ENCODE measurements at places on chromosomes 1 and 21. TPM values are rescaled to one million over a fixed set of nuclear protein-coding genes. Genes with fewer than 3 reads are reported as not detected.

GRCh38 chr1:93619507-93620171 is 62.0 kb downstream of the BCAR3 start:
- no peak for DNase-seq

DNA sequence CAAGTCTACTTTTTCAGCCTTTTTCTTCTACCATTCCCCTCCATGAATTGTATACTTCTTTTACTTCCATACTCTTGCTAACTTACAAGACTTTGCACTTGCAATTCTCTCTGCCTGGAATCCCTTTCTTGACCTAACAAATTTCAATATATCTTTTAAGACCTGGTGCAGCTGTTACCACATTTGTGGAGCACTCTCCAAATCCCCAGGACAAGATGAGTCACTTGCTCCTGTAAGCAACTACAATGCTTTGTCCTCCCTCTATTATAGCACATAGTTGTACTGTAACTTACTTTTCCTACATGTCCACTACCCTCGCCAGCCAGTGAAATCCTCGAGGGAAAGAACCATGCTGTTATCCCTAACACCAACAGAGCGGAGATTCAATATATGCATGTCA is 43.1 kb downstream of the WARS2 start:
- DNase-seq, result no peak

DNA sequence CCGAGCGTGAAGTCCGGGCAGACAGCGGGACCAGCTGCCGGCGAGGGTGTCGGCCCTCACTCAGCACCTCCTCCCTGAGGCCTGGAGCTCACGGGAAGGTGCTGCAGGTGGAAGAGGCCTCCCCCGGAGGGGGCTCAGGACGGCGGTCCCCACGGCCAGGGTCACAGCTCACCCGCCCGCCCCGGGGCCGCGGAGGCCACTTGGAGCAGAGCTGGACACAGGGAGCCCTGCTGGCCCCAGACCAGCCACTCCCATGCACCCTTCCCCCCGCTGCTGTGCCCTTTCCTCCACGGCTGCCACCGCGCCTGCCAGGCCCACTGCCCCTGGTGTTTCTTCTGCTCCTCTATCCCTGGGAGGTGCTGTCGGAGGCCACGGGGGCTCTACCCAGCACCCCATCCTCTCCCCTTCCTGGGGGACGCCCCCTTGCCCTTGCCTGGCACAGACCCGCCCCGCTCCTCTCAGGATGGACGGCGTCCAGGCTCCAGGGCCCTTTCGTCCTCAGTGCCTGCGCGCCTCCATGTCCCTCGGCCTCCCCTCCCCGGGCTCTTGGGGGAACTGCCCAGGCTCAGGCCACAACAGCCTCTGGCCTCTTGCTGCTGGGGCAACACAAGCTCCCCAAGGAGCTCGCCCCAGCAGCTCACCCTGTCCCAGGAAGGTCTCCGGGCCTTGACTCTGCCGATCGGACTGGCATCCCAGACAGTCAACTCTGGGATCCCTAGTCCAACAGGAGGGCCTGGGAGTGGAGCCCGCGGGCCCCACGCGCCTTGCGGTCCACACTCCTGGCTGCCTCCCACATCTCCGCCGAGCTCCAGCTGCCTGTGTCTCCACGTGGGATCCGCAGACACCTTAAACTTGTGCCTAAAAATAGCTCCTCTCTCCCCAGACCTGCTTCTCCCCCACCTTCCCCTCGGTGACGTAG is 4.1 kb downstream of the TMEM240 start:
- no peak for DNase-seq

- DNase-seq, result no peak
Observed at GRCh38 chr1:108200687-108201051, 526 bp upstream of the SLC25A24 start.

DNA sequence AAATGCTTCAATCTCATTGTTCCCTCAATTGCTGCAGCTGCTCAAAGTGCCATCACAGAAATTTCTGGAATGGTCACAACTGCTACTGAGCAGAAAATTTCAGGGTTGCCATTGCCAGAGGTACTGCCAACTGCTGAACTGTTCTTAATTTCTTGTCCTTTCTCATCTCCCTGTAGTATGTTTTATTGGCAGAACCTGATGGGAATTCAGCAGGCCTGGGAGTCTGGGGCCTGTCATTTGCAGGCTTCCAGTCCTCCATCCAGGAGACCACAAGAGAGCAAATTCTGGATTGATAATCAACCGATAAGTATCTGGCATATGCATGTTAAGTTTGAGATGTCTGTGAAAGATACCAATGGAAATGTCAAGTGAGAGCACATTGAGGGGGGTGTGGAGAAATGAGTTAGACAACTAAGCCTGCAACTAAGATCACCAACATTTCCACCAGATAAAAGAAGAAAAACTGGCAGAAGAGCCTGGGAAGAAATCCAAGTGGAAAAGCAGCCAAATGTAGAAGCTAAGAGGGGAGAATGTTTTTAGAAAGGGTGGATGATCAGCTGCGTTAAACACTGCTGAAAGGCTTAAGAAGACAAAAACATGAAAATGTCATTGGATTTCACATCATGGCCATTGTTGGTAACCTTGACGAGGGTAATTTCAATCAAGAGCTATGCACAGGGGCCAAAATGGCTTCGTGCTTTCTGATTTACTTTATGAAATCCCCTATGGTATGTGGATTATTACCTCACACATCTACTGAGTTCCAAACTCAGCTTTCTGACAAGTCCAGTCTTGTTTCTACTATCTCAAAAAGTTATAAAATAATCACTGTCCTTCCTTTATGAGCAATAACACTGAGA is 648.1 kb downstream of the PLPP3 start:
- DNase-seq, result no peak

- DNase-seq, result peak; percentile 28
Observed at GRCh38 chr1:200473698-200474371, 64.0 kb upstream of the ZNF281 start.

PKLR gene
- 3.7 TPM for polyA plus RNA-seq

DNA sequence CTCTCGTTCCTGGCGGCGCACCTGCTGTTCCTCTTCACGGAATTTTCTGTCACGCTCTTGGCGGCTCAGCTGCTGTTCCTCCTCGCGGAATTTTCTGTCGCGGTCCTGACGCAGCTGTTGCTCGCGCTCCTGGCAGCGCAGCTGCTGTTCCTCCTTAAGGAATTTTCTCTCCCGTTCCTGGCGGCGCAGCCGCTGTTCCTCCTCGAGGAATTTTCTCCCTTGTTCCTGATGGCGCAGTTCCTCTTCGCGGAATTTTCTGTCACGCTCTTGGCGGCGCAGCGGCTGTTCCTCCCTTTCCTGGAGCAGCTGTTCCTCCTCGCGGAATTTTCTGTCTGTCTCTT is 6.4 kb downstream of the TCHH start:
- no peak for DNase-seq

DNA sequence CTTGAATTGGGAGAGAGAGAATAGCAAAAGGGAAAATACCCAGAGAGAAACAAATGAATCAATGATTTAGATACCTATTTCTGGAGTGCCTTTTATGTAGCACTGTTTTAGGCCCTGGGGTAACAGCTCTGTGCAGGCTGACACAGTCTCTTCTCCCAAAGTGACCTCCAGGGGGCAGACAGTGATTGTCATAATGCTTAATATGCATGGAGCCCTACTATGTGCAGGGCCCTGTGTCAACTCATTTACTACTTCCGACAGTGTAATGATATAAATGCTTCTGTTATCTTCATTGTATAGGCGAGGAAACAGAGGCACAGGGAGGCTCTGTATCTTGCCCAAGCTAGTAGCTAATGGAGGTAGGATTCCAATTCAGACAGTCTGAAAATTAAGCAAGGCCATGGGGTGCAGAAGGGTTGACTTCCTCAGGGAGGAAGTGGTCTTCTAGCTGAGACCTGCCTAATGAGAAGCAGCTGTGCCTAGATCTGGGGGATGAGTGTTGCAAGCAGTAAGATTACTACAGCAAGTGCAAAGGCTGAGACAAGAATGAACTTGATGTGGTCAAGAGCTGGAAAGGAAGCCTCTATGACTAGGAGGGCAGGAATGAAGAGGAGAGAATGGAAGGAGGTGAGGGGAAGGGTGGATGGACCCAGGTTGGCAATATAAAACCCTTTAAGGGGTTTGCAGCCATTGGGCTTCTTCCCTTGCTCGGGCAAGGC is 16.2 kb upstream of the SERINC2 start:
- DNase-seq, result no peak

- no peak for DNase-seq
Observed at GRCh38 chr1:76723949-76724348, 143.3 kb upstream of the ST6GALNAC5 start.

DNA sequence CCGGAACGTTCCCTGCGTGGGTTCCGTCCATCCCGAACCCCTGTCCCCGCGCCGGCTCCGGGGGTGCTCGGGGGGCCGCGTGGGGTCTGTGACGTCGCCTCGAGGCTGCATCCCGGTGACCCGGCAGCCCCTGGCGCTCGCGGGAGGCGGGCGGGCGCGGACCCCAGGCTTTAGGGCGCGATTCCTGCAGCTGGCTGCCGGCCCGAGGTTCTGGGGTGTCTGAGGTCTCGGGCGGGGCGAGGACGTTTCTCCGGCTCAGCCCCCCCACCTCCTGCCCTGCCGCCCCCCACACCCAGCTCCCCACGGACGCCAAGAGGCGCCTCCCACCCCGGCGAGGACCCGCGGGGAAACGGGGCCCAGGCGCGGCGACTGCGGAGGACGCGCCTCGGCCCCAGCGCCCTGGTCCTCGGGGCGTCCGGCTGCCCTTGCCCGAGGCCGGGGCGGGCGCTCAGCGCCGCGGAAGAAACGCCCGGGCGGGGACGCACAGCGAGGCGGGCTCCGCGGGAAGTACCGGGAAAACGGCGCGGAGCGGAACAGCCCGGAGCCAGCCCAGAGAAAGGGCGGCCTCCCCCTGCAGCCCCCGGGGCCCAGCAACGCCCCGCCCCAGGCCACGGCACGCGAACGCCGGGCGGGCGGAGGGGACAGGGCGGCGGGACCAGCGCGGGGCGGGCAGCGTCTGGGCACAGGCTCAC is 1.3 kb upstream of the PCBP3 start:
- DNase-seq, result no peak

DNA sequence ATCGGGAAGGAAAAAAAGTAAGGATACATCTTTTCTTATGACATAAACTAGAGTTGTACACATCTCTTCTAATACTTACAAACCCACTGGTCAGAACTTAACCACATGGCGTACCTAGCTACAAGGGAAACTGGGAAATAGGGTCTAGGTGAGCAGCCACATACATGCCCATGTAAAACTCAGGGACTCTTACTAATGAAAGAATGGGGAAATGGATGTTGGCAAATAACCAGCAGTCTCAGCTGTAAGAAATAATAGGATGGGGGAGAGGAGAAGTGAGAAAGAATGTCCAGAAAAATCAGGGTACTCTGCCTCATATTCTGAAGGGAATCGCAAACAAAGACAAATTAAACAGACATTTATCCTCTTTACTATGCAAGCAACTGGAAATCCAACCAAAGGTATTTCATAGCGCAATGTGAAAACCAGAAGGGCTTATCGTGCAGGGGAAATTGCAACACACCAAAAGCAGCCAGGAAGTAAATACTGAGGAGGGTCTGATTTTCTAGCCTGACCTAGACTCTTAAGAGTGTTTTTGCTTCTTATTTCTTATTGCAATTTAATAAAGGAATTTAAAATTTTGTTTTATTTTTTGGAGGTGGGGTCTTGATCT is 17.5 kb downstream of the GTF2B start:
- DNase-seq, result no peak

DNA sequence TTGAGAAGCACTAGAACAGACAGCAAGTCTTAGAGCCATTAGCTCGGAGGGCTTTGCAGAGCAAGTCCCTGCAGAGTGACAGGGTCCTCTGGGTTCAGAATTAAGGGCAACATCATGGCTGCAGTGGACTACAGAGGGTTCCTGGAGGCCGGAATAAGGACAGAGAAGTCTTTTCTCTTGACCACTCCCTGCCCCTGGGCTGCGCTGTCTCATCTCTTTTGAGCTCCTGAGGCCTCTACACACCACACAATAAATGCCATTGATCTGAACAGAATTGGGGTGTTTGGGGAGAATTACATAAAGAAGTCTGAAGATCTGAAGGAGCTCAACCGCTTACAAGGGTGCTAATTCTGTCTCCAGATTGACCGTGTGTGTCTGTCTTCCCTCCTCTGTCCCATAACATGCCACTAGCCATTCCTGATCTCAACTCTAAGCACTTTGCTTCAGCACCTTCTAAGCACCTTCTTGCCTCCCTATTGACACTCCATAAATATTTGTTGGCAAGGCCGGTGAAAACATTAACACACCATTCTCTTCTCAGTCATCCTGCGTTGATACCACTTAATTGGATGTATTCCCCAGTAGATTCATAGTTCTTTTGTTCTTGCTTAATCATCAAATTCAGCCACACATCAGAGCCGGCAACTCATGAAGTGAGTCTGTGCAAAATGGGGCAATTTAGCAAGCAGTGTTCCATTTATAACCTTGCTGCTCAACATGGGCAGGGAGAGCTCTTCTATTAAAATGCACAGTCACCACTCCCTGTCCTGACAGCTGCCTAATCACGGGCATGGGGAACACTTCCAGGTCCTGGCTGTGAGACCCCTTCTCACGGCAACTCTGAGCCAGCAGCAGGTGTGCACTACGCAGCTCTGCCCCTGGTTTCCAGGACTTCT is 49.7 kb downstream of the NMNAT2 start:
- no peak for DNase-seq

- no peak for DNase-seq
Observed at GRCh38 chr1:89553157-89553556, 28.5 kb downstream of the LRRC8B start.

GRCh38 chr1:233641029-233641428 is 27.1 kb downstream of the KCNK1 start:
- DNase-seq, result no peak

- no peak for DNase-seq
Observed at GRCh38 chr1:1434131-1434823, 1.2 kb upstream of the VWA1 start.

- DNase-seq, result no peak
Observed at GRCh38 chr21:39353295-39353694, 4.4 kb upstream of the HMGN1 start.

GRCh38 chr1:183646776-183647175 is 6.3 kb downstream of the APOBEC4 start:
- no peak for DNase-seq

DNA sequence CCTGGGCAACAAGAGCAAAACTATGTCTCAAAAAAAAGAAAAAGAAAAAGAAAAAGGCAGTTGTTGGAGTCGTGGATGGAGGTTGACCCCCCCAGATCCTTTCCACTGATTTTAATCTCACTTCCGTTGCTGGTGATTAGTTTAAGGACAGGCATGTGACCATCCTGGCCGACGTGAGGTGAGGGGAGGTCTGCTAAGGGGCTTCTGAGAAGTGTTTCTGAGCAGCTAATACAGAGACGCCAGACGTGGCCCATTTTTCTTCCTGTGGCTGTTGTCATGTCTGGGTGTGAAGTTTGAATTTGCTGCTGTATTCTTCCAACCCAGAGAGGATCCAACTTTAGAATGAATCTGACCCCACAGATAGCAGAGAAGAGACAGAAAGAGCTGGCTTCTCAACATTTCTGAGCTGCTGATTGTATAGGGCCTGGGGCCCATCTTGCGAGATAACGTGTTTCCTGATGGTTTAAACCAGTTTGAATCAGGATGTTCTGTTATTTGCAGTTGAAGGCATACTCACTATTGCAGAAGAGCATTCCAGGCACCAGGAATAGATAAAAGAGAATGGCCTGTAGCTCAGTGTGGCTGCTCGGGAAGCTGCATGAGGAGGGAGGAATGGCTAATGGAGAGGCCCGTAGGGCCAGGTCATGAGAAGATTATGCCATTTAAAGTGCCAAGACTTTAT is 22.8 kb upstream of the SSBP3 start:
- DNase-seq, result no peak

GRCh38 chr1:67290236-67290635 is 17.4 kb upstream of the IL12RB2 start:
- DNase-seq, result no peak

- no peak for DNase-seq
Observed at GRCh38 chr1:211606914-211607753, 28.2 kb upstream of the SLC30A1 start.

SLAMF9 gene
- not detected for polyA plus RNA-seq

All from left renal pelvis (tissue), 4 donors.